ENCODE measurements at places on chromosomes 1 and 21. TPM values are rescaled to one million over a fixed set of nuclear protein-coding genes. Genes with fewer than 3 reads are reported as not detected.

GRCh38 chr1:7760245-7760644, 10.9 kb upstream of the VAMP3 start:
- no peak overlapping the region for H3K27ac ChIP-seq
- H3K36me3 ChIP-seq = no peaks in the 10 kb centered on the region
- DNase-seq = peak; percentile 13
- no peaks in the 10 kb centered on the region for H3K27me3 ChIP-seq
- H3K4me3 ChIP-seq = no peak overlapping the region

DNA sequence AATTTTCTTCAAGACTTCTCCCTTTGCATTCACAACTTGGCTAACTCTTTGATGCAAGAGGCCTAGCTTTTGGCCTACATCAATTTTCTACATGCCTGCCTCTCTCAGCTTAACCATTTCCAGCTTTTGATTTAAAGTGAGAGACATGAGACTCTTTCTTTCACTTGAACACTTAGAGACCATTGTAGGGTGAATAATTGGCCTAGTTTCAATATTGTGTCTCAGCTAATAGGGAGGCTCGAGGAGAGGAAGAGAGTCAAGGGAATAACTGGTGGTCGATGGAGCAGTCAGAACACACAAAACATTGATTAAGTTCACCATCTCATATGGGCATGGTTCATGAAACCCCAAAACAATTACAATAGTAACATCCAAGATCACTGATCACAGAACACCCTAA, 225.5 kb downstream of the TPR start:
- peaks cover 10% of the 10 kb centered on the region for H3K4me1 ChIP-seq
- no peak overlapping the region for H3K27ac ChIP-seq
- H3K4me3 ChIP-seq = no peak overlapping the region
- no peaks in the 10 kb centered on the region for H3K27me3 ChIP-seq

DNA sequence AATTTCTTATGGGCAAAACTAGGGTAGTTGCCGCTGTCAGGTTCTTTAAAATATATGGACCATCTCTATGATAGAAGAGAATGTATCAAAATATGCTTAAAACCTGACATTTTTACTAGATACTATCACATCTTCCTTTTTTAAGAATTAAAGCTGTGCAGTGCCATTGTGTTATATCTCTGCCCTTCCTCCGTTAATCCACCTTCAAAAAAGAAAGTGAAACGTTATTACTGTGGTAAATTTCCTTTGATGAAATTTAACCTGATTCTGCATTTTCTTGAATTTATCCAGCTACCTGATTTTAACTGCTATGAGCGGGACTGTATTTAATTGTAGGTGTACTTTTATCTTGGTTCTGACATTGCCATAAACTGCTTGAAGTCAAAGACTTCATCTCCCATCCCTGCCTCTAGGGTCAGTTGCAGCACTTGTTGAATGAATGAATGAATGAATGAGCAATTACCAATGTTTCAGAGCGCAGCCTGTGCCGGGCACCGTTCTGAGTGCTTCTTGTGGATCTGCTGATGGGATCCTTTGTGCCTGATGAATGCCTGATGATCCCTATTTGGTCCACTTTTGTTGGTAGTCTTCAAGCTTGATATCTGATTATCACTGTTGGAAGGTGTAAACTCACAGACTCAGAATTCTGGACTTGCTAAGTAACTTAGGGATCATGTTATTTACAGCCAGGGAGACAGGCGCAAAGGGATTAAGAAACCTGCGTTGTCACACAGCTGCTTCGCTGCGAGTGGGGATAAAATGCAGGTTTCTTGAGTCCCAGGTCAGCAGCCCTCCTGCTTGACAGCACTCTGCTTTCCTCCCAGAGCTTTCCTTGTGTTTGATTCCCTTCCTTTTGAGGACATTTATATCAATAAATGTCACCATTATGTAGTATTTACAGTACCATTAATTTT, 30.1 kb downstream of the SMYD2 start:
- no peak for DNase-seq
- no peak overlapping the region for H3K27ac ChIP-seq
- no peaks in the 10 kb centered on the region for H3K4me1 ChIP-seq

DNA sequence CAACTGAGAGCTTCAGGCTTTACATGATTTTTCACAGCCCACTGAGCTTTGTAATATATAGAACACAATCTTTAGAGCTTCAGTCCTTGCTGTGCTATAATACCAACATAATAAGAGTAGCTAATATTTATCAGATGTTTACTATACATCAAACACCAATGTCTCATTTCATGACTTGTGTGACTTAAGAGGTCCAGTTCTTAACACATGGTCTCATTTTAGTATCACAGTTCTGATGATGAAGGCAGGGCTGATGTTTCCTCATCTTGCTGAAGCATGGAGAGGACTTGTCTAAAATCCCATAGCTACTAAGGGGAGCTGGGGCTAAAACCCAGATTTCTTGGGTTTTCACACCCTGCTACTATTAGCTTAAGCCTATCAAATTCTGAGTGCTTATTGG, 5.5 kb downstream of the MTR start:
- H3K4me1 ChIP-seq = peaks cover 3% of the 10 kb centered on the region
- no peak for DNase-seq
- no peak overlapping the region for H3K4me3 ChIP-seq
- H3K36me3 ChIP-seq = no peaks in the 10 kb centered on the region
- H3K27me3 ChIP-seq = no peaks in the 10 kb centered on the region

GRCh38 chr1:33161061-33161681, 20.7 kb downstream of the TRIM62 start:
- H3K27ac ChIP-seq = peak overlapping the region; percentile 6
- peaks cover 38% of the 10 kb centered on the region for H3K4me1 ChIP-seq
- peak; percentile 39 for DNase-seq
- H3K36me3 ChIP-seq = peaks cover 3% of the 10 kb centered on the region
- H3K4me3 ChIP-seq = no peak overlapping the region

DNA sequence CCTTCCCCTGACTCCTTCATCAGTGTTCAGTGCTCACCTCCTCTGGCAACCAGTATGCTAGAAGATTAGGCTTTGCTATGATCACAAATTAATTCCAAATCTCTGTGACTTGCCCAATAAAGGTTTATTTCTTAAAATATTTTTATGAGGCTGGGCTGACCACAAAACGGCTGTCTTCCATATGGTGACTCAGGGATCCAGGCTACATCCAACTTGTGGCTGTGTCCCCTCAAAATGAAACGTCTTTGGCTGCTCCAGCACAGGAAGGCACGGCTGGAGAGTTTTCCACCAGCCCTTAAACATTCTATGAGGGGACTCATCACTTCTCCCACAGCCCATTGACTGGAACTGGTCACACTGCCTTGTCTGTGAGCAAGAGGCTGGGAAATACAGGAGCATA, 131.5 kb downstream of the HUNK start:
- no peak for DNase-seq
- no peak overlapping the region for H3K4me3 ChIP-seq
- H3K27me3 ChIP-seq = no peaks in the 10 kb centered on the region
- peaks cover 4% of the 10 kb centered on the region for H3K4me1 ChIP-seq
- H3K36me3 ChIP-seq = no peaks in the 10 kb centered on the region
- H3K27ac ChIP-seq = no peak overlapping the region

- no peak overlapping the region for H3K4me3 ChIP-seq
- no peaks in the 10 kb centered on the region for H3K27me3 ChIP-seq
- no peaks in the 10 kb centered on the region for H3K4me1 ChIP-seq
- DNase-seq = no peak
Observed at GRCh38 chr1:82266351-82266750, 465.6 kb downstream of the ADGRL2 start.

DNA sequence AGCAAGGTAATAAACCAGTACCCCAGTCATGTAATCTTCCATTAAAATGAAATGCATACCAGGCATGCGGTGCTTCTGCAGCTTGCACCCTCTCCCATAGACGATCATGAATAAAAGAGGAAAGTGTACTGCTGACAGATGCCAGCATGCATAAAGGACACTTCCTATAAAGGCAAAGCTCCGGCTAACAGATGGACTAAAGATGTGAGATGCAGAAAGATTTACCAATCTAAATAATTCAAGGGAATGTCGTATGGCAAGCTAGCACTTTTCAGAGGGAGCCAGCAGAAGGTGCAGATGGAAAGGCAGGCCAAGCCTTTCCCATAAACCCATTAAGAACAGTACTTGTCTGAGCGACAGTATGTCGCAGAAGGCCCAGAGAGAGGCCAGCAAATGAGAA, 542.0 kb downstream of the NUF2 start:
- H3K27me3 ChIP-seq = no peaks in the 10 kb centered on the region
- no peak overlapping the region for H3K27ac ChIP-seq
- H3K4me1 ChIP-seq = no peaks in the 10 kb centered on the region
- no peak for DNase-seq
- H3K36me3 ChIP-seq = no peaks in the 10 kb centered on the region

DNA sequence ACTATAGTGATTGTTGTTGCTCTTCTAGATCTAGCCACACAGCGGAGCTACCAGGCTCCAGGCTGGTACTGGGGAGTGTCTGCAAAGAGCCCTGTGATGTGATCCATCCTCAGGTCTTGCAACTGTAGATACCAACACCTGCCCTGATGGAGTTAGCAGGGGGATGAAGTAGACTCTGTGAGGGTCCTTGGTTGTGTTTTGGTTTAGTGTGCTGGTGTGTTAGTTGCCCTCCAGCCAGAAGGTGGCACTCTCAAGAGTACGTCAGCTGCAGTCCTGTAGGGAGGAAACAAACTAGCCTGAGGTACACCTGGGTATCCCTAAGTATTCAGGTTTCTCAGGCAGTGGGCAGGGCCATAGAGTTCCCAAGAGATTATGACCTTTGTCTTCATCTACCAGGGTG, 81.2 kb upstream of the TMPRSS2 start:
- DNase-seq = no peak
- H3K27ac ChIP-seq = no peak overlapping the region
- H3K4me3 ChIP-seq = no peak overlapping the region
- peaks cover 12% of the 10 kb centered on the region for H3K27me3 ChIP-seq
- H3K36me3 ChIP-seq = no peaks in the 10 kb centered on the region

DNA sequence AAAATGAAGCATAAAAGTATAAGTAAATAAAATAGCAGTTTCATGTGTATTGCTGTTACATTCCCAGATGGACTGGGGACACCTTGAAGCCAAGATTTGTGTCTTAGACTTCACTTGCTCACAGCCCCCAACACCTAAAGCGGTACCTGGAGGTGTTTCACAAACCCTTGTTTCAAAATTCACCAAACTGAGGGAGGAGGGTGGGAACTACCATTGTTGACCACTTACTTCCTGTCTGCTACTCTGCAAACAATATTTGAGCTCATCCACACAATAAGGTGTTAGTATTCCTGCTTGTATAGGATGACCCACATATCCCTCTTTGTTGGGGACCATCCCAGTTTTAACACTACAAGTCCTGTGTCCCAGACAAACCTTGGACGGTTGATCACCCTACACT, 115.9 kb upstream of the SYT6 start:
- no peak overlapping the region for H3K27ac ChIP-seq
- no peaks in the 10 kb centered on the region for H3K4me1 ChIP-seq
- no peak overlapping the region for H3K4me3 ChIP-seq
- H3K27me3 ChIP-seq = peaks cover 7% of the 10 kb centered on the region

GRCh38 chr1:12034381-12034801, 15.1 kb downstream of the MIIP start:
- H3K4me1 ChIP-seq = no peaks in the 10 kb centered on the region
- H3K4me3 ChIP-seq = no peak overlapping the region
- peak; percentile 48 for DNase-seq
- no peak overlapping the region for H3K27ac ChIP-seq

- peaks cover 8% of the 10 kb centered on the region for H3K4me1 ChIP-seq
- no peak overlapping the region for H3K27ac ChIP-seq
- H3K4me3 ChIP-seq = no peak overlapping the region
- no peak for DNase-seq
Observed at GRCh38 chr1:214004795-214005194, 17.0 kb downstream of the PROX1 start.

Gene PRKAA2
- total RNA-seq = 2.4 TPM

Gene KCNC4
- 2.6 TPM for total RNA-seq

Gene FMO5
- total RNA-seq = 1.3 TPM

Gene KIAA0040
- total RNA-seq = 5.0 TPM

Gene GNAT2
- not detected for total RNA-seq

Measured in astrocyte (in vitro differentiated cells and primary cell).